M059J (cell line): ENCODE measurements at places on chromosomes 3 and 15. TPM values are rescaled to one million over a fixed set of nuclear protein-coding genes. Genes with fewer than 3 reads are reported as not detected.

GRCh38 chr3:171871392-171872274 is 28.5 kb downstream of the TMEM212 start:
- DNase-seq, result peak; percentile 57

GRCh38 chr15:101667881-101668280 is 15.7 kb upstream of the TM2D3 start:
- no peak for DNase-seq

DNA sequence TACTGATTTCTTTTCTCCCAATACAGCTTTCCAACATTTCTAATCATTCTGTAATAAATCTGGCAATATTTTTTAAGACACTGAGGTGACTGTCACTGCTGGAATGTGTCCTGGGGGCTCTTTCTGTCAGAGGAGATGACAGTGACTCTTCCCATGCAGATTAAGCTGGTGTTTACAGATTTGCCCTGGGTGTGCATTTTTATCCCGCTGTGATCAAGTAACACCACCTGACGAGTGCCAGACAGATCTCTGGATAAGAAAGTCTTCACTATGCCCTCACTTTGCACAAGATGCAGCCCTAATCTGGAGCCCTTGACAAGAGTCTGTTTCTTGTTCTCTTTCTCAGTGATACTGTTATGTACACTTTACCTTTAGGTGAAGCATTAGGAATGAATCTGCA is 477.7 kb downstream of the ZIC1 start:
- DNase-seq, result no peak

DNA sequence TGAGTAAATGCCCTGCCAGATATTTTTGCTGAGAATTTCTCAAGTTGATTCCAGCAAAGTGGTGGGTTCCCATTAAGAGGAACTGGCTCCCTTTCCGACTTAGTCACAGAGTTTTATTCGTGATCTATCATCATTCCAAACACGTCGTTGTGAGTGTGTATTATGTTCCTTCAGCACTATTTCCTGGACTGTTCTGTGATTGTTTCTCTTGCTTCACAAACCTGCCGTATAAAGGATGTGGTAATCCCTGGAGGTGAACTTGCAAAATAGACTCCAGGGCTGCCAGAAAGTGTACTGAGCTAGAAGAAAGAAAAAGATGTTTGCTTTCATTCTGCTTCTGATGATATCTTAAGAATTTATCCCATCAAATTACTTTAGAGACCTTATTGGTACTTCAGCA is 14.5 kb upstream of the CAPN3 start:
- DNase-seq, result peak; percentile 33

GRCh38 chr3:97009427-97010019 is 195.1 kb downstream of the EPHA6 start:
- no peak for DNase-seq

- DNase-seq, result peak; percentile 100
Observed at GRCh38 chr3:123834631-123835030, 49.5 kb downstream of the MYLK start.

The ZSCAN2 gene
- total RNA-seq, result 2.4 and 7.5 TPM in 2 replicates

- DNase-seq, result no peak
Observed at GRCh38 chr15:77518458-77518857, 97.8 kb downstream of the HMG20A start.

- DNase-seq, result no peak
Observed at GRCh38 chr15:100248236-100248635, 93.5 kb downstream of the ADAMTS17 start.

GRCh38 chr15:91547356-91547755 is 306.2 kb upstream of the SLCO3A1 start:
- DNase-seq, result no peak

GRCh38 chr3:99949956-99950670 is 132.5 kb downstream of the CMSS1 start:
- DNase-seq, result no peak

The ASB7 gene
- 9.6 and 12.1 TPM in 2 replicates for total RNA-seq

DNA sequence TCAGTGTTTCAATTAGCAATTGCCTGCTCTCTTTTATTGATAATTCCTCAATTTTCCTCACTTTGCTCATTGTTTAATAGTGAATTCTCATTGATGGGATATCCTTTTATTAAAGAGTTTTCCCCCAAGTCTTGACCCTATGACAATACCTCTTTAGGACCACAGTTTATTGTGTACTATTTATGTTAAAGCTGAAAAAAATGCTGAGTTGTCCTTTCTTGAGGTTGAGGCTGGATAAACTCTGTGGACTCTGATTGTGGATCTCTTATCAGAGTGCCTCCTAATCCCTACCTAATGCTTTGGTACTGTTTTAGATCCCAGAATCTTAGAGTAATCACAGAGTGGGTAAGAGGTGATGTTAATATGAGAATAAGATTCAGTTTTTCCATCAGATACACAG is 416.3 kb upstream of the GBE1 start:
- no peak for DNase-seq

The CCR8 gene
- total RNA-seq, result not detected in 2 replicates

GRCh38 chr3:13896473-13897154 is 16.7 kb upstream of the WNT7A start:
- peak; percentile 62 for DNase-seq

The CCDC14 gene
- 42.8 and 59.8 TPM in 2 replicates for total RNA-seq

DNA sequence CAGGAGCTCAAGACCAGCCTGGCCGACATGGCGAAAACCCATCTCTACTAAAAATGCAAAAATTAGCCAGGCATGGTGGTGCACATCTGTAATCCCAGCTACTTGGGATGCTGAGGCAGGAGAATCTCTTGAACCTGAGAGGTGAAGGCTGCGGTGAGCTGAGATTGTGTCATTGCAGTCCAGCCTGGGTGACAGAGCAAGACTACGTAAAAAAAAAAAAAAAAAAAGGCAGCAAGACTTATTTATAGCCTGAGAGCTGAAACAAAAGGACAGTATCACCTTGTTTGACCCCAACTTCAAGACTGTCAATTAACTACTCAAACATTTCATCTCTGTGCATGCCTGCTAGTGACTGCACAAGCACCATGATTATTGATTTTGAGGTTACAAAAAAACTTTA is 478.9 kb upstream of the GBE1 start:
- DNase-seq, result no peak
